Hematopoietic multipotent progenitor cell treated with erythropoietin and hydrocortisone succinate and interleukin-3 and kit ligand, for 4 days (in vitro differentiated cells): ENCODE measurements at places on chromosomes 12 and 14.

DNA sequence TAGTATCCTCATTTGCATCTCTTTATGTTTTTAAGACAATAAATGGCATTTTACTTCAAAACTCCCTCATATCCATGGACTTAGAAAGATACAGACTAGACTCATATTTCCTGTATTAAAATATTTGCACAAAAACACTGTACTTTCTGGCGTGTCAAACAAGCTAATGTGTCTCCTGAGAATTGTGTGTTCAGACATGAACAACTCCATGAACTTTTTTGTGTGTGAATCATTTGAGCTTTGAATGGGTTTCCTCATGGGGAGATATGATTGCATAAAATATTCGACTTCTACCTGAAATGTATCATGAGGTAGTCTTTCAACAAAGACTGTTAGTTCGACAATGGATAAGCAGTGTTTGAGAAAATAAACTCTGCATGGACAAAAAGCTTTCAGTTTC is 58.8 kb downstream of the TMEM30B start:
- no peak for DNase-seq

DNA sequence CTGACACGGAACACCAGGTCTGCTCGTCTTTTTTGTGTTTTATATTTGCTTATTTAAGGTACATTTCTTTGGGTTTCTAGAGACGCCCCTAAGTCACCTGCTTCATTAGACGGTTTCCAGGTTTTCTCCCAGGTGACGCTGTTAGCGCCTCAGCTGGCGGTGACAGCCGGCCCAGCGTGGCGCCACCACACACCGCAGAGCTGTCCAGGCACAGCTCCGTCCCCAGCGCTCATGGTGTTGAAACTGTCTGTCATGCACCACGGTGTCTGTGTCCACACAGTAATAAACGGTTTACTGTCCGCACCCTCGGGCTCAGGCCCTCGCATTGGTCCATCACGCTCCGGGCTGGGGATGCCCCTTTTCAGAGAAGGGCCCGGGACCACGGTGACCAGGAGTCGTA is 15.5 kb downstream of the DEGS2 start:
- no peak for DNase-seq

GRCh38 chr12:56980268-56980667 is 22.9 kb upstream of the RDH16 start:
- DNase-seq: no peak

- DNase-seq: peak; percentile 26
Measured at GRCh38 chr12:66692170-66692569, 13.3 kb upstream of the GRIP1 start.

- DNase-seq: no peak
Measured at GRCh38 chr14:55892906-55893305, 225.3 kb upstream of the PELI2 start.

DNA sequence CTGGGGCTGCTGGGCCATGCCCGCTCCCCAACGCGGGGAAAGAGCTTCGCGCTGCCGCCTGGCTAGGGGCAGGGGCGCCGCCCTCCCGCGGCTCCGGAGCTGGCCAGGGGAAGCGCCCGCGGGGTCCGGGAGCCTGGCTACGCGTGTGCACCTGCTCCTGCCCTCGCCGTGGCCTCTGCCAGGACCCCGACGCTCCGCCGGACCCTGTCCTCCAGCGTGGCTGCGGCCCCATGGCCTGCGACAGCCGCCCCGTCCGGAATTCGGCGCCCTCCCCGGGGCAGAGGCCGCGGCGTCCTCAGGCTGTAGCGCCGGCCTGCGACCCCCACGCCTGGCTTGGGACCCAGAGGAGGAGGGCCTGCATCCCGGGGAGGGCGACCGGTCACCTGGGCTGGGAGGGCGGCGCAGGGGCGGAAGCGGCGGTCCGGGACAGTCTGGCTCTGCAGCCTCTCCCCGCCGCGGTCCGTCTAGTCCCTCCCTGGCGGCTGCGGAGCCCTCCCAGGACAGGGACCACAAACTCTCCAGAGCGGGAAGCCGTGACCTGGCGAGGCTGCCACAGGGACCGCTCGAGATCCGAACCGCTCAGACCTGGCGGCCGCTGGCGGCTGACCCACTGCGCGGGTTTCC is 85.6 kb downstream of the ALG10 start:
- no peak for DNase-seq

GRCh38 chr14:80538633-80539375 is 327.5 kb upstream of the DIO2 start:
- no peak for DNase-seq

DNA sequence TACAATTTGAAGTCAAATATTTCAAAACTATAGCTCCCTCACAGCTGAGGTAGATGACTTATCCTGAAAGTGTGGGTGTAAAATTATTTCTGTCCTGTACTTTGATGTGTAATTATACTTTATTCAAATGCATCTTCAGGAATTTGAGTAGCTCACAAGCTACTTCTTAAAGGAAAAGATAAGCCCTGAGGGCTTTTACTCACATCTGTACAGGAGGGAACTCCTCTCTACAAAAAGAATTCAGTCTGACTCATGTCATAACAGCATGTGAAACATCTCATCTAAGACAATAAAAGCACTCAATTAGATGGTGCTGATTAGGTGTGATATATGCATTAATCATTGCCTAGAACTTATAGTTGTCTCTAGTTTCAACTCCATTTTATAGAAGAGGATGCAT is 452.0 kb downstream of the PRKD1 start:
- no peak for DNase-seq

GRCh38 chr14:67553547-67553946 is 20.5 kb downstream of the PLEKHH1 start:
- DNase-seq: no peak

DNA sequence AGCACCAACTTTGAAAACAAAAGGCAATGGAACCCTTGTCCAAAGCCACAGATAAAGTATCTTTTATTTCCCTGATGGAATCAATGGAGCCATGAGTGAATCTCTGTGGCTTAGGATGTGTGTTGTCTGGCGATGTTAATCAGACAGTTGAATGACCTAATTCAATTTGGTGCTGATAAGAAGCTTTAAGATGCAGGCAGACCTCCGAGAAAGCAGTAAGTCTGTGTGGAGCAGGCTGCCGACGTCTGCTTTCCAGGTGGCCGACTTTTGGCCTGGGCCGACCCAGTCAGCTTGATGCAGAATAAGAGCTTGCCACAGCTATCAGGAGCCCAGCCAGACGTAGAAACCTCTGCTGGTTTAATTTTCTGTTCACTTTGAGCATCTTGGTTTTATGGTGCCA is 21.1 kb upstream of the TMEM132C start:
- DNase-seq: no peak

DNA sequence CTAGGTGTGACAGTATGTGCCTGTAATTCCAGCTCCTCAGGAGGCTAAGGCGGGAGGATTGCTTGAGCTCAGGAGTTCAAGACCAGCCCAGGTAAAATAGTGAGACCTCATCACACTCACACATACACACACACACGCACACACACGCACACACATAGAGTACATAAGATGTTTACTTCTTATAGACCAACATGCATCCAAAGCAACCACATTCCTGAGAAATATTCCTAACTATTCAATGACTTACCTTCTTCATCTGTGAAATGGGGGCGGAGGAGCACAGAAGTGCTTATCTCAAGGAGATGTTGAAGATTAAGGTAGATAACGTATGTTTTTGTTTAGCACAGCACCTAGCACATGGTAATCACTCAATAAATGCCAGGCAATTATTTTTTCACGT is 6.4 kb downstream of the NDUFA12 start:
- no peak for DNase-seq
